ENCODE measurements at places on chromosomes 2 and 18.

GRCh38 chr2:232296776-232297525 lies 81.6 kb upstream of the ALPP start:
- no peak for DNase-seq

- DNase-seq: peak; percentile 48
Observed at GRCh38 chr2:67650291-67651133, 253.4 kb downstream of the ETAA1 start.

DNA sequence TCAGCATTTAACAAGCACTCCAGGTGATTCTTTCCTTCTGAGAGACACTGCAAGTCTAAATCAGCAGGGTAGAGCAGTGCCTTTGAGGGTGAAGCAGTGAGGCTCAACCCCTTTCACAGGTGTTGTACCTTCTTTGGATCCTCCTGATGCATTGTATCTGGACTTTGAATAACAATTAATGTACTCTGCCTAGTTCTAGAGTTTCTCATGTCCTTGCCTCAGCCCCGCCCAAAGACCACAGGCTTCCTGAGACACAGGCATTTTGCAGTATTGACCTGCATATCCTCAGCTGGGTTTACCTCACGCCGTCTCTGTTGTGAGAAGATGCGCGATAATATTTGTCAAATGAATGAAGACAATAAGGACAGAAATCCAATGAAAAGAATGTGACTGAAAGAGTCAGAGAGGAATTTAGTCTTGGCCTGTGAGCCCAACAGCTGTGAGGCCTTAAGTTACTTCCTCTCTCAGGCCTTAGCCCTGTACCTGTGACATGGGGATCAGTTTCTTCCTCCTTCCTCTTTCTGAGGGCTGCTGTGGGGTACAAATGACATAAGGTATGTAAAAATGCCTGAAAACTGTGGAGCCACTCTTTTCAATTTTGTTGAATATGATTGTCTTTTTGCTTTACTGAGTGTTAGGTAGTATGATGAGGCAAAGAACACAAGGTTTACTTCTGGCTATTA lies 43.7 kb downstream of the WIPF1 start:
- DNase-seq: no peak

- DNase-seq: no peak
Observed at GRCh38 chr2:189613077-189613636, 32.6 kb upstream of the SLC40A1 start.

- DNase-seq: no peak
Observed at GRCh38 chr2:196502386-196502785, 137.1 kb upstream of the CCDC150 start.

GRCh38 chr2:231300020-231300721 lies 95.3 kb upstream of the B3GNT7 start:
- no peak for DNase-seq

DNA sequence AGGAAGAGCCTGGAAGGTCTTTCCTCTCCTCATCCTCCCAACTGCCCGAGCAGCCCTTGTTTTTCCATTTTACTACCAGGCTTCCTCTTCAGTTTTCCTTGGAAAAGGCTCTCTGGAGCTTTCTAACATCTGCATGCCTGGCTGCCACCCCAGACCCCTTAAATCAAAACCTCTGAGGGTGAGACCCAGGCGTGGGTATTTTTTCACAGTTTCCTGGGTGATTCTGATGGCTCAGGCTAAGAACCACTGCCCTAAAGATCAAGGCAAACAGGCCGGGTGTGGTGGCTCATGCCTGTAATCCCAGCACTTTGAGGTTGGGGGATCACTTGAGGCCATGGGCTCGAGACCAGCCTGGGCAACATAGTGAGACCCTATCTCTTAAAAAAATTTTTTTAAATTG lies 35.4 kb downstream of the EMILIN2 start:
- DNase-seq: no peak

GRCh38 chr2:21037671-21038108 lies 6.2 kb downstream of the APOB start:
- DNase-seq: no peak

- DNase-seq: no peak
Observed at GRCh38 chr18:23918395-23919032, 96.0 kb upstream of the TTC39C start.

- no peak for DNase-seq
Observed at GRCh38 chr2:181285116-181285515, 172.1 kb upstream of the ITGA4 start.
